NCI-H2029 treated with DMSO at 0.1 percent for 48 hours (cell line): ENCODE measurements at places on chromosomes 5 and 9.

- DNase-seq: no peak
Measured at GRCh38 chr9:122190597-122191381, 31.1 kb downstream of the MORN5 start.

- no peak for DNase-seq
Measured at GRCh38 chr5:151171529-151171928, 13.9 kb upstream of the ANXA6 start.

- DNase-seq: no peak
Measured at GRCh38 chr5:134582941-134583340, 49.7 kb downstream of the SAR1B start.

- no peak for DNase-seq
Measured at GRCh38 chr5:10111571-10111970, 138.1 kb downstream of the ATPSCKMT start.

DNA sequence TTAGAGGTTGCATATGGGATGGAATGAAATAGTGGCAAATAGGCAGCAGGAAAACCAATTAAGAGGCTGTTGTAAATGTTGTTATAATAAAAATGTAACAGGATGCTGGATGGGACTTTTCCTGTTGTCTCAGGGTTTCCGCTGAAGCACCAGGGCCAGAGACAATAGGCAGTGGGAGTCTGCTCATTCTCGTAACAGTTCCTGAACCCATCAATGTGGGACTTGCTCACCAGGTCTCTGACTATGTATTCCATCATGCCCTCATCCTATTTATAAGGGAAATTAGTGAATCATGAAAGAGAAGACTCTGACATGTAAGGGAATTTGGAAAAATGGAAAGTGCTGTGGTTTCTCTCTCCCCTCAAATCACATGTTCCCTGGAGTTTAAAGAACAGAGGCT lies 23.5 kb upstream of the SSBP2 start:
- DNase-seq: no peak

DNA sequence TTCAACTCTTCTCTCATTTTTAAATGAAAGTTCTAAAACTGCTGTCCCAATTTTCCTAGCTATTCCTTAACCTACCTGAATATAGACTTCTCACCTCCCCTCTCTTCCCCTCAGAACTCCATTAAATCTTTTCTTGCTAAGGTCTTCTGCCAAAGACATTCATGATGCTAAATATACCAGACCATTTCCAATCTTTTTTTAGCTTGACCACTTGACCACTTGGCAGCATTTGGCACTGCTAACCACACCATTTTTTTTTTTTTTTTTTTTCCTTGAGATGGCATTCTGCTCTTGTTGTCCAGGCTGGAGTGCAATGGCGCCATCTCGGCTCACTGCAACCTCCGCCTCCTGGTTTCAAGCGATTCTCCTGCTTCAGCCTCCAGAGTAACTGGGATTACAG lies 3.6 kb upstream of the ZNF131 start:
- no peak for DNase-seq

DNA sequence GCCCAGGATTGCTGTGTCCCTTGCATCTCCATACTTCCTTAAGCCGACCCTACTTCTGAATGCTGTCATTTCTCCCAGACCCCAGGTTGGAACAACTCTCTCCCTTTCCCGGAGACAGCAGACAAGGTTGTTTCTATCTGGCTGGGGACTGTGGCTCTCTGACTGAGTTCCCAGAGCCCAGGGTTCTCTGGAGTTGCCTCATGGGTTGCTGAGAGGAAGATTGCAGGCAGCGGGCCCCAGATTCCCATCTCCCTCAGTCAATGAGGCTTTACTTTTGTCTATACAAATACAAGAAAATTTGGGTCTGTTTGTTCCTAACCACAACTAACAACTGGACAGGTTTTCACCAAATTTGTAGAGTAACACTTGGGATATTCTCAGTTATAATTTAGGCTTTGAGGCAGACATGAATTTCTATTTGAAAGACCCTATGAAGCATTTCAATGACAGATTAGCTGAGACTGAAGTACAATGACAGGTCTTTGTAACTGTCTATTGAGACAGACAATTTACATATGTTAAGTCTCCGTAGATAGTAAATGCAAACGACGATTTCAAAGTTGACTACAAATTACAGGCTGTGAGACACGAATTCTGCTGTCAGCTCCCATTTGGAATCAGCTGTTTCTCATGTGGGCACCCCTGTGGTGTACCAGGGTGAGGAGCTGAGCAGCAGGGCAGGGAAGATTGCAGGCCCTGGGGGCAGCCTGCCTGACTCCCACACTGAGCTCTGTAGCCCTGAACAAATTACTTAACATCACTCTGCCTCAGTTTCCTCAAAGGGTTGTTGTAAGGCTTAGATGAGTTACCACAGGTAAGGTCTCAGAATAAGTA lies 107.5 kb downstream of the ATP10B start:
- no peak for DNase-seq

- no peak for DNase-seq
Measured at GRCh38 chr9:89480825-89481537, 16.9 kb downstream of the SEMA4D start.
